Urinary bladder (tissue), 4 donors: ENCODE measurements at places on chromosomes 2 and 18. TPM values are rescaled to one million over a fixed set of nuclear protein-coding genes. Genes with fewer than 3 reads are reported as not detected.

Gene STAM2
- total RNA-seq, result 91.6 TPM

- DNase-seq, result no peak
These were observed 39.4 kb downstream of the COBLL1 start for GRCh38 chr2:164802095-164802707.

DNA sequence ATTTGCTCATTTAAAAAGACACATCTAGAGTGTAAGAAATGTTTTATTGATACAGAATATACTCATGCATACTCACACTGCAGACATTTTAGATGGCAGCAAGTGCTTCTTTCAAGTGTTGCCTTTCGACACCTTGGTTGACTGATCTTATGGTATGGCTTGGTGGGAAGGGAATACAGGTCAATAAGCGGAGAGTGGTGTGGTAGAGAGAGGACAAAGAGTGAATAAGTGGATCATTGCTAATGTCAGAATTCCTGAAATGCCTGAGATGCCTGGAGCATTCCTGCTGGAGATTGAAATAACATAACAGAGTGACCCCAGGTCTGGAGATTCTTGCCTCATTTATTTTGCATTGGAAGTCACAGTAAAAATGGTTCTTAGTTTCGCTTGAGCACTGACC, 76.7 kb downstream of the RND3 start:
- no peak for DNase-seq

- no peak for DNase-seq
These were observed 53.4 kb downstream of the SDC1 start for GRCh38 chr2:20171445-20171977.
